ENCODE measurements at places on chromosomes 16 and 17.

DNA sequence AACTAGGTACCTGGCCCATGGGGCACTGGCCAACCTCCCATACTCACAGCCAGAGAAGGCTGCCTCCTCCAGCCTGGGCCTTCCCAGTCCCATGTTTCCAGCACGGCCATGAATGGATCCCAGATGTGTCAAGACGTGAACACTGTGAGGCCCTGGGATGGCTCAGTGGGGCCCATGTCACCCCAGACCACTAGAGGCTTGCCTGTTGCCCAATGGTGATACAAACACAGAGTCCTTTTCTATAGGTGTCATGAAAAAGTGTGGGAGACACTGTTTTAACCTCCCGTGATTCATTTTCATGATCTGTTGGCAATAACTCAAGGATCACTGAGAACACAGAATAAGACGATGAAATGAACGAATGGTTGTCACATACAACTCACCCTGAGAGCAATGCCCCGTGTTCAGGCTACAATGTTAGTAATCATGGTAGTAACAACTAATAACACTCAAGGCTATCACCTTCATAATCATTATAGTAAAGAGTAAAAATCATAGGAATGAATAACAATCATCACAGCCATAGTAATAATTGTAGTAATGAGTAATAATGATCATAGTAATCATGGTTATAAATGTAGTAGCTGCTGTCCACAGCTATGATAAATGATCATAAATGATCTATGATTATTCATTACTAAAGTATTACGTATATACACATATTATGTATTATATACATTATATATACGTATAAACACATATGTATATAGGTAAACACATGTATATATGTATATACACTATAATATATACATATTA, 64.0 kb downstream of the DYNLRB2 start:
- DNase-seq: no peak

GRCh38 chr17:1030684-1031532, 34.0 kb downstream of the TIMM22 start:
- DNase-seq: no peak

- no peak for DNase-seq
Measured at GRCh38 chr16:66900721-66901441, 17.8 kb downstream of the CDH16 start.

GRCh38 chr16:1495211-1495888, 2.2 kb downstream of the TELO2 start:
- DNase-seq: no peak

- no peak for DNase-seq
Measured at GRCh38 chr16:60329108-60329507, 1595.0 kb upstream of the GOT2 start.

GRCh38 chr16:87145181-87146176, 171.7 kb downstream of the C16orf95 start:
- no peak for DNase-seq
